ENCODE measurements at places on chromosomes 11 and 22.

DNA sequence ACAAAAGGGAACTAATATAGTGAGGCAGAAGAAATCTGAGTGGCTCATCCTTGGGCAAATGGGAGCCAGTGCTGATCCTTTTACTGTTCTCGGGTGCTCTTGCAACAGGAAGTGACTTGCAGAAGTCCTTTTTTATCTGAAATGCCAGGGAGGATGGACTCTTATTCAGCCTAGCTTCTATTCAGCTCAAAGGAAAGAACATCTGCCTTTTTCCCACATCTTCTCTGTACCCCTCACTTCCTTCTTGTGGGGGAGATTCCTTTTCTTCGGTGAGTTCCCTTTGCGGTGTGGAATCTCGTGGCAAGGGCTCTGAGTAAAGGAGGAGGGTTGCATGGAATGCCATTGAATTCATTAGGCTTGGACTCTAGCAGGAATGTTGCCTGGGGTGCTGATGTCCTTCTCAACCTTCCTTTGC lies 76.2 kb downstream of the ZBTB16 start:
- no peak for DNase-seq

GRCh38 chr11:95296165-95296564 lies 65.2 kb upstream of the SESN3 start:
- DNase-seq, result no peak

DNA sequence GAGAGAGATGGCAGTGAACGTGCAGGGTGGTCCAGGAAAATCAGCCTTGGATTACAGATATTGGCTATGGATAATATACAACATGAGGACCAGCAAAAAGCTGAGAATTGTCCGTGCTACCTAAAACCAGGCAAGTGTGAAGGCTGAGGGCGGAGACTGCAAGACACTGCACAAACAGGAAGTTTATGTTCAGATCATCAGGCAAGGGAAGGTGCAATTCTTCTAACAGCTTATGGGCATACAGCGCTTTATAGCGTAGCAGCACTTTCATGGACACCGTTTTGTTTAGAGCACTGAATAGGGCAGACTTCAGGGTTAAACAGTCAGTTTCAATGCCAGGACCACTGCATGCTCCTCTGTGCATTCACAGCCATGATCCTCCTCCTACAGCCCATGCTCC lies 93.1 kb upstream of the TMEM45B start:
- DNase-seq, result no peak

- DNase-seq, result no peak
Measured at GRCh38 chr11:43360361-43361032, 1.8 kb downstream of the TTC17 start.

DNA sequence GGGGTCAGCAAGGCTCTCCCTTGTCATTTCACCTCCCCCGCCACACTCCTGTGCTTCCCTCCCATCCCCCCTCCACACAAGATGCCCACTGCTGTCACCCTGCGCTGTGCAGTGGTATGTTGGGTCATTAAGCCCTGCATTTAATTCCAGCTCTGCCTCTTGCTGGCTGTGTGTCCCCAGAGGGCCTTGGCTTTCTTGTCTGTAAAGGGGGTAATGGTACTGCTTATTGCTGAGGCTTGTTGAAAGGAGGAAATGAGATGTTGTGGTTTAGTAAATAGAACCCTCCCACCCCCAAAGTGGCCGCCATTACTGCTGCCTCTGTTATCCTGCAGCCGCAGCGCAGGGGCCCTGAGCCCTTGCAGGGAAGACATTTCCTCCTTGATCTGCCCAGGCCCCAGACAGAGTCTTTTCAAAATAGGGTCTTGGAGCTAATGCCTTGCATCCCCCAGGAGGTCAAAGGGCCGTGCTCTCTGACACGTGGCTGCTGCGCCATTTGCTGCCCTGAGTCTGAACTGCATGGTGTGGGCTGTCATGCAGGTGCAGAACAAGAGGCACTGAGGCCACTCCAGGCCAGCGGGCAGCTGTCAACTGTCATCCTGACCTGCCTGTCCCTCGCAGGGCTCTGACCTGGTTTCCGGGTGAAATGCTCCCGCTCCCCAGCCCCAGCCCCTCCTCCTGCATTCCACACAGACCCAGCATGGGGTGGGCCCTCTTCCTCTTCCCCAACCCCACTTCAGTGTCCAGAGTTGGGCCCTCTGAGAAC lies 18.7 kb downstream of the PVALB start:
- no peak for DNase-seq

- no peak for DNase-seq
Measured at GRCh38 chr11:61955422-61956135, 5.4 kb downstream of the BEST1 start.

GRCh38 chr11:121552154-121552553 lies 99.4 kb upstream of the SORL1-AS1 start:
- DNase-seq, result no peak

All from T-helper 17 cell (primary cell).